SJCRH30 (cell line): ENCODE measurements at places on chromosomes 16 and 17.

- peak; percentile 47 for DNase-seq
Measured at GRCh38 chr16:79644971-79645667, 44.6 kb upstream of the MAF start.

DNA sequence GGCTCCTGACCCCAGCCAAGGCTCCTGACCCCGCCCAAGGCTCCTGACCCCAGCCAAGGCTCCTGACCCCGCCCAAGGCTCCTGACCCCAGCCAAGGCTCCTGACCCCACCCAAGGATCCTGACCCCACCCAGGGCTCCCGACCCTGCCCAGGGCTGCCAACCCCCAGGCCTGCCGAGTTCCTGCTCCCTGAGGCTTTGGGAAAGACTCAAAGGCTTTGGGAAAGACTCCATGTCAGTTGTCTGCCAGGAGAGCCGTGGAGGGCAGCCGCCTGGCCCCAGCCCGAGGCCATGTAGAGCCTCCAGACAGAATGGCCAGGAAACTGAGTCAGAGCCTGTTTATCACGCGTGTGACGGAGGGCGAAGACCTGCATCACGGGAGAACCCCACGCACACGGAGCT, 21.1 kb downstream of the CBFA2T3 start:
- DNase-seq, result no peak

DNA sequence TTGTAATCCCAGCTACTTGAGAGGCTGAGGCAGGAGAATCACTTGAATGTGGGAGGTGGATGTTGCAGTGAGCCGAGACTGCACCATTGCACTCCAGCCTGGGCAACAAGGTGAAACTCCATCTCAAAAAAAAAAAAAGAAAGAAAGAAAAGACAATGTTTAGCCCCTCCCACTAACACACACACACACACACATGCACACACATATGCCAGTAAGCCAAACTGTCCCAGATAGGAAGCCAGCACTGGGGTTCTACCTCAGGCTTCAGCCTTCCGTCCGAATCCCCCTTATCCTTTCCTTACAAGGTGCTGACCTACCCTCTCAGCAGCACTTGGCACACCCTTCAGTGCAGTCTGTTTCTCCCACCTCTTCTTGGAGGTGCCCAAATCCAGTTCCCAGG, 8.7 kb upstream of the KCNH6 start:
- DNase-seq, result no peak

- DNase-seq, result no peak
Measured at GRCh38 chr16:50651835-50652438, 29.2 kb downstream of the SNX20 start.

DNA sequence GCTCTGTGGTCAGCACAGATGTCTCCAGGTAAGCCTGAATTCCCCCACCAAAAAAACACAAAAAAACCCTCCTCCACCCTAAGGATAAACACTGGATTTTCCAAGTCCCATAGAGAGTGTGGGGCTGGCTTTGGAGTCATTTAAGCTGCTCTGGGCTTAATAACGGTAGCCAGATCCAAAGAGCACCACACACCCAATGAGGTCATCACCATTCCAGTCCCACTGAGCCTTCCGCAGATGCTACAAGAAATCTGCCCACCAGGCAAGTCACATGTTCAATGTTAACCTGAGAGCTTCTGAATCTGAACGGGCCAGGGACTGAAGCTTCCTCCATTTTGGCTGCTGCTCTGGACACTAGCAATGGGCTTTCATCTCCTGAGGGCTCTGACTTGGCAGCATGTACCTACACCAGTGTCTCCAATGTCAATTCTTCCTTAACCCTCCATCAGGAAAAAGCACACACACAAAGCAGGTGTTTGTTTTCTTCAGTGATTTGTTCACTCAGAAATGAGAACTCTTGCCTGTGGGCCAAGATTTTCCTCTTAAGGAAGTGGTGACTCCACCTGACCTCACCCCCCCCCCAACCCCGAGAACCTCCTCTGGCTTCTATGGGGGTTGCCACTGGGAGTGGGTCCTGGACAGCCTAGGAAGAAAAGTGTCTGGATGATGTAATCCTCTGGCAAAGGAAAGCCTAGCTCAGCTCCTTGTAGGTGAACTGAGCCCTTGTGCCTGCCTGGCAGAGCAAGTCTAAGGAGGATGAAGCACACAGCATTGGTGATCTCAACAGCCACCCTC, 220.1 kb downstream of the FOXL1 start:
- peak; percentile 64 for DNase-seq
